NCI-H1105 treated with DMSO at 0.1 percent for 48 hours (cell line): ENCODE measurements at places on chromosomes 12 and 14.

- no peak for DNase-seq
Observed at GRCh38 chr12:49953151-49953550, 2.6 kb downstream of the AQP2 start.

DNA sequence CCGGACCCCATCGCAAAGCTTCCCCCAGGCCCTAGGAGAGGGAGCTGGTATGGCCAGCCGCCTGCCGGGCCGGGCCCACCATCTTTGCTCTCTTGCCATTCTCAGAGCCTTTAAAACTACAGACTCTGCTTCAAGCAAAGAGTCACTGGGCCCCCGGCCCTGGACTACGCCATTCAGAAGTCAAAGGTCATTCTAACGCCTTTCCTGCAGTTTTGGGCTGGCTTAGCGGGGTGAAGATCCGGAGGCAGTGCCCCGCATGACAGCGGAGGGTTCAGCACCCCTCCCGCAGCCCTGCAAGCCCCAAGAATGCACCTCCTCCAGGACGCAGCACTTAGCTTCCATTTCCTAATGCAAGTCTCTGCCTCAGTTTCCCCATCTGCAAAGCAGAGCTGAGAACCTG is 38.3 kb upstream of the MEG3 start:
- no peak for DNase-seq

DNA sequence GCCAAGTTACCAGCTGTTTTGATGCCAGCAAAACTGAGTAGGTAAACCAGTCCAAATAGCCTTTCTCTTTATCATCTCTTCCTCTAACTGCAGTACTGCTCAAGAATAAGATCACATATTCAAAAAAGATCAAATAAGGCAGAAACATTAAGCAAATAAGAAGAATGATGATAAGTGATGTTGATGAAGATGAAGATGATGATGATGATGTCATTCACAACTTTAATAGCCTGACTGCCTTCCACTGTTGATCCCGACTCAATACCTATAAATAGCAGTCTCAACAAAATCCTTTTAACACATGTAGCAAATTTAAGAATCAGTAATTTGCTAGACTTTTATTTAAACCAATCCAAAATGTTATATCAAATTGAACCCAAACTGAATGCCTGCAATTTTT is 47.1 kb downstream of the NELL2 start:
- DNase-seq, result no peak

DNA sequence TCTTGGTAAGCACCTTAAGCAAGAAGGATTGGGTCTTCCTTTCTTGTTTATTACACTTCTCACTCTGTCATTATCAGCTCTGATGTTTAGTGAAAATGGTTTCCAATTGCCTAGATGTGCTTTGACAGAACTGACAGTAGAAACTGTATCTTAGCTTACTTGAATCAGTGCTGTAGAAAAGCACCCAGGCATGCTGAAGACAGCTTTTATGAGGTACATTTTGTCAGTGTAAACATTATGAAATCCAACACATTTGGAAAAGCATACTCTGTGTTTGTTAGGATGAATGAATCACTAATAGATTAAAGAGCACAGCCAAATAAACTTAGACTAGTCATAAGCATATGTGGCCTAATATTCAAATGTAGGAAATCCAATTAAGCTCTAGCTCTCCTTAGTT is 290.2 kb upstream of the NPAS3 start:
- no peak for DNase-seq

DNA sequence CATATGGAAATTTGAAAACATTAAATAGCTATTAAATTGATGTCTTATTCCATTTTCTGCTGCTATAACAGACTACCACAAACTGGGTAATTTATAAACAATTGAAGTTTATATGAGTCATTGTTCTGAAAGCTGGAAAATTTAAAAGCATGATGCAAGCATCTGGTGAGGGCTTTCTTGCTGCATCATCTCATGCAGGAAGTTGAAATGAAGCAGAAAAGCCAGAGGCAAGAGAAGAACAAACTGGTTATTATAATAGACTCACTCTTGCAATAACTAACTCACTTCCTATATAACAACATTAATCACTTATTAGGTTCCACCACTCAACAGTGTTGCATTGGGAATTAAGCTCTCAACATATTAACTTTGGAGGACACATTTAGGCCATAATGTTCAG is 1277.4 kb downstream of the LRFN5 start:
- DNase-seq, result no peak

GRCh38 chr12:11941606-11942337 is 129.0 kb upstream of the BCL2L14 start:
- DNase-seq, result no peak

GRCh38 chr14:84492685-84493084 is 1037.3 kb upstream of the FLRT2 start:
- DNase-seq, result no peak
